ENCODE measurements at places on chromosomes 7 and 10.

DNA sequence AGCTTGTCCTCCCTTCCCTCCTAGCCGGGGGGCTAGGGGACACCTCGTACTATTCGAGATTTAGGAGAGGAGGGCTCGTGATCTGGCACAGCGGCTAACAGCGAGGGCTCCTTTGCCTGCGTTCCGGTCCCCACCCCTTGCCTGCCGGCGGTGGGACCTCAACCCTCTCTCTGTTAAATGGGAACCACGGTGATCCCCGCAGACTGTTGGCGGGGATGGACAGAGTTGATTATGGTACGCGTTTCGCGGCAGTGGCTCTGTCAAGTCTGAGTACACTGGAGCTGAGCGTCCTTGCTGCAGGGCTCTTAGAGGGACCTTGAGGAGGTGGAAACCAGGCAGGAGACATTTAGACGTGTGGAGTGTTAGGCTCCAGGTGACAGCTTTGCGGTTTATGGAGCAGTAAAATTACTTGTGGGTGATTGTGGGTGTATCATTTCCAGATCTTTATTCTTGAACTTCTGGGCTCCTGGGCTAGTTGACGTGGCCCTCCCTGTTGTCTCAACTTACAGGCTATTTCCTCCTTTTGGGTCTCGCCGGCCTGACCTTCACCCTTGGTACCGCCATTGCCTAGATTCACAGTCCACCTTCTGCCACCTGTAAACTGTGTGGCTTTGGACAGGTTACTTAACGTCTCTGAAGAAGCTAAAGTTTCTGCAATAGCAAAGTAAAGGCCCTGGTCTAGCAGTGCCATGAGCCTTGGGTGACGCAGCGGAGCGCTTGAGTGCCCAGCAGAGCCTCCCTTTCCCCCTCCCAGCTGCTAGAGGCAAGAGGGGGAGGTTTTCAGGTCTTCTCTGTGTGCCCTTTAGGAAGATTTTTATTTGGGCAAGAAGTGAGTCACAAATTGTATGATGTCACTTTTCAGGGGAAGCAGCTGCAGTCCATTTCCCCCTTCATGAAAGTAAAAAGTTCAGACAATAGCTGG lies 739 bp downstream of the CASP7 start:
- no peak for DNase-seq

GRCh38 chr7:27101171-27101956 lies 1.1 kb downstream of the HOXA2 start:
- DNase-seq: no peak

GRCh38 chr10:74988832-74989561 lies 122.5 kb upstream of the SAMD8 start:
- no peak for DNase-seq

GRCh38 chr10:93086289-93086688 lies 12.6 kb downstream of the CYP26A1 start:
- DNase-seq: no peak

- DNase-seq: no peak
Observed at GRCh38 chr7:155973451-155973997, 161.3 kb upstream of the SHH start.

GRCh38 chr10:70481105-70481504 lies 2.5 kb downstream of the PALD1 start:
- DNase-seq: no peak

DNA sequence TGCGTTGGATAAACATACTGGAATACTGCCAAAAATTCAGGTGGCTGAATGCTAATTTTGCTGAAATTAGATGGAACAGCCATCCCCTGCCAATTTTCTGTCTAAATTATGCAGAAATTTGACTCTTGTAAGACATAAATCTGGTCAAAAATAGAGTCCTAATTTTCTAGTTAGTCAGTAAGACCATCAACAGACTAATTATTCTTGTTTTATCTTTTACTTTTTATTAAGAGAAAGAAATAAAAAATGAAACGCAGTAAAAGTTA lies 110.3 kb upstream of the GATA3 start:
- no peak for DNase-seq

- DNase-seq: no peak
Observed at GRCh38 chr7:29965030-29965429, 24.6 kb downstream of the SCRN1 start.

DNA sequence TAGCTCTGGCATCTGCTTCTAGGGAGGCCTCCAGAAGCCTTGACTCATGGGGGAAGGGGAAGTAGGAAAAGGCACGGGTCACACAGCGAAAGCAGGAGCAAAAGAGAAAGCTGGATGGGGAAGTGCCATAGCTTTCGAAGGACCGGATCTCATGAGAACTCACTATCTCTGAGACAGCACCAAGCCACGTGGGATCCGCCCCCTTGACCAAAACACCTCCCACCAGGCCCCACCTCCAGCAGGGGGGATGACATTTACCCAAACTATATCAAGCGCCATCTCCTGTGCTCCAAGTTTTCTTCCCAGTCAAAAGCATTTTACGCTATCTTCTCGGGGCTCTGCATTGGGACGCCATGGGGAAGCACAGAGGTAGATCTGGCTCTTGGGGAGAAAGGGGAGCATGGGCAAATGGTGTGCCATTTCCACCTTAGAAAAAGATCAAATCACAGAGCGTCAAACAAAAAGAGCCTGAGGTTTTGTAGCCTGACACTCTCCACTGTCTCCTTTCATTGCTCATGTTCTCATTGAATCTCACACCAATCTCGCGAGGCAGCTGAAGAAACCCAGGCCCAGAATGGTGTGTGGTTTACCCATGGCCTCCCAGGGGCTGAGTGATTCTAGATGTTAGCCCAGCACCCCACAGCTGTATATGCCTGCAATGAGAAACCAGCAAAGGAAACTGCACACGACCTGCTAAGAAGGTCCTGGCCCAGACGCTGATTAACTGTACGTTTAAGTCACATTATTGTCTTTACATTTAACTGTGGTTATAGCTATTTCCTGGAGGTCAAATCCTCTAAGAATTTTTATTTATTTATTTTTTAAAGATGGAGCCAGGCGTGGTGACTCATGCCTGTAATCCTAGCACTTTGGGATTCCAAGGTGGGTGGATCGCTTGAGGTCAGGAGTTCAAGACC lies 8.1 kb upstream of the OLAH start:
- no peak for DNase-seq

DNA sequence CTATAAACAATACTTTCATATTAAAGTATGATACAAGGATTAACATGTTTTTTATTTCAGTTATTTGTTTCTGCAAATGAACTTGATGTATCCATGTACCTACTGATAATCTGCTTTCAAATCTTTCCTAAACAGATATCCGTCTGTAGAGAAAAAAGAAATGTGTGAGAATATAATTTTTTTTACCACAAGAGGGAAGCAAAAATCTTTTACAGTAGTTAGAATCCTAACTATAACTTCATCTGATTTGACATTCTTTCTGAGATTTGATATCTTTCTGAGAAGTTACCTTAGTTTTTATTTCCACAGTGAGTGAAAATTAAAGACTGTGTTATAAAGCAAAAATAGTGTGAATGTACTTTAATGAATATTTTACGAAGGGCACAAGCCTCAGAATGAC lies 203.9 kb upstream of the PCLO start:
- no peak for DNase-seq

DNA sequence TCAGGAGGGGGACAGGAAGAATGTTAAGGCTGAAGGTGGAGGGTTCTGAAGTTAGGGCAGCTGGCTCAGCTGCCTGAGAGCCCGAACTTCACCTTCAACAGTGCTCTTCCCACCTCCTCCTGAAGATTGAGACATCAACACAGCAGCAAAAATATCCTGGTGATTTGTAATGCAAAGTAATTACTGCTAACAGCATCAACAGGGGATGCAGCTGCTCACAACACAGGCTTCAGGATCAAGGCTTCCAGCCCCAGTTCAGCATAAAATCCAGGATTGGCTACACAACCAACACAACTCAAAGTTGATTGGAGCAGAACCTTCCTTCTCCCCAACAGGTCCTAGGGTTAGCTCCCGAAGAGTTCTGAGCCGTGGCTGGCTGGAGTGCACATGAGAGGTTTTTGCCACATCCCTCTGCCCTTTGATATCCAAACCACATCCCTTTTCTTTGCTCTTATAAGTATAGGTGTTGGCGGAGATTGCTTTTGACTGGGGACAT lies 242.4 kb downstream of the KIAA1217 start:
- no peak for DNase-seq

- DNase-seq: peak; percentile 40
Observed at GRCh38 chr7:140672382-140673062, at the start of gene ADCK2. ADCK2 (plus strand) TSS chr7:140672945; CDS start chr7:140673331, 386 bp downstream.

DNA sequence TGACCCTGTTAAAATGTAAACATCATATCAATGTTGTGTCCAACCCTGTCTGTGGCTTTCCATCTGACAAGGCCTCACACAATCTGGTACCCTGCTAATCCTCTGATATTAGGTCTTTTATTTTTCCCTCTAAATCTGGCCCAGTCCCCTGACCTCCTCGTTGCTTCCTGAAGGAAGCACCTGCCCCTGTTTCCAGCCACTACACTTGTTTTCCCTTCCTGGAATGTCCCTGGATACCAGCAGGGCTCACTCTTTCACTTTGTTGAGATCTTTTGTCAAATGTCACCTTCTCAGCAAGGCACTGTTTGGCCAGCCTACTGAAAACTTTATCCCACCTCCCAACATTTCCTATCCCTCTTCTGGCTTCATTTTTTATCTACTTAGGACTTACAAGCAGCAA lies 2.1 kb downstream of the SAMD9L start:
- DNase-seq: no peak

- no peak for DNase-seq
Observed at GRCh38 chr7:35249537-35249907, 4.4 kb downstream of the TBX20 start.

- no peak for DNase-seq
Observed at GRCh38 chr7:91285696-91286355, 21.6 kb downstream of the FZD1 start.

- no peak for DNase-seq
Observed at GRCh38 chr7:111953611-111954010, 252.6 kb downstream of the DOCK4 start.

Data from T follicular helper cell (primary cell).